ENCODE measurements at places on chromosomes 5 and 9.

GRCh38 chr5:104084896-104085295, 522.3 kb upstream of the NUDT12 start:
- no peak for DNase-seq

- no peak for DNase-seq
Observed at GRCh38 chr9:5274770-5275169, 29.7 kb downstream of the RLN2 start.

DNA sequence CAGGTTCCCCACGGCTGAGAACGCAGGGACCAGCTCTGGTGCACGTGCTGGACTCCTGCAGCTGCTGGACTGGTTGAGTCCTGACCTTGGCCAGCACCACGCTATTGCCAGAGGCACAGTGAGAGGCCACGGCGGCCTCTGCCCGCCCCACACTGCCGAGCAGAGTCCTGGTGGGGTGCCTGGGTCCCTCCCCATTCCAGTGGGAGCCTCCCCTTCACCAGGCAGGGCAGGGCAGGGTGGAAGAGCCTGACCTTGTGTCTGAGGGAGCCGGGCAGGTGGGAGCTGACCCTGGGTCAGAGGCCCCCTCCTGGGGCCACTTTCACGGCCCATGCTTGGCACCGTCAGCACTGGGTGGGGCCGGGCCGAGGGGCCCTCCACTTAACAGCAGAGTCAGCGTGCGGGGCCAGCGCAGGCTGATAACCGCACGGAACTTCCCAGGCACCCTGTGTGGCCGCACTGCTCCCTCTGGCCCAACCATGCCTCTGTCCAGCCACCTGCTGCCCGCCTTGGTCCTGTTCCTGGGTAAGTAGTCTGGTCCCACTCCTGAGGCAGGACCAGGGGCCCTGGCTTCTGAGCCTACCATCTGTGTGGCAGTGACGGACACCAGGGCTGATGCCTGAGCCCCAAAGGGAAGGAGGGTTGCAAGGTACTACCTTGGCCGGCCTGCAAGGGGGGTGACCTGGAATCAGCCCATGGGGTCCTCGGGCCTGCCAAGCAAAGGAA, at the start of gene MAMDC4:
MAMDC4 (plus strand) TSS at position 406 of the 723 bp plus-strand sequence; CDS start at position 477, 71 bp downstream.
- no peak for DNase-seq

- peak; percentile 28 for DNase-seq
Observed at GRCh38 chr9:7094052-7094451, 336.3 kb downstream of the KDM4C start.

GRCh38 chr9:17068671-17069070, 66.2 kb upstream of the CNTLN start:
- DNase-seq: no peak

DNA sequence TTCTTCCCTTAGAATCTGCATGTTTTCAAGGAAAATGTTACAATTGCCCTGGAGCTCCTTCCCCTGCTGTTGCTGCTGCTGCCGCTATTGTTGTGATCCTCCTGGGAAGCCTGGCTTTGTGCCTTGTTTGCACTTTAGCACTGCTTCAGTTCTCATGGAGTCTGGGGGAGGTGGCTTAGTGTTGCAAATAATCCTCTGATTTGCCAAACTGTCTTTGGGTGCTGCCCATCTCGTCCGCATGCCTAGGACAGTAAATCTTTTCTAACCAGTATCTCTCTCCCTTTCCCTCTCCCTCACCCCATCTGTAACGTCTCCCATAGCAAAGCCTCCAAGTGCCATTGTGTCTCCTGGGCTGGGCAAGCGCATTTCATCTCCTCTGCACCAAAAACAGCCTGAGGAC, 30.3 kb downstream of the FAM240B start:
- DNase-seq: no peak

DNA sequence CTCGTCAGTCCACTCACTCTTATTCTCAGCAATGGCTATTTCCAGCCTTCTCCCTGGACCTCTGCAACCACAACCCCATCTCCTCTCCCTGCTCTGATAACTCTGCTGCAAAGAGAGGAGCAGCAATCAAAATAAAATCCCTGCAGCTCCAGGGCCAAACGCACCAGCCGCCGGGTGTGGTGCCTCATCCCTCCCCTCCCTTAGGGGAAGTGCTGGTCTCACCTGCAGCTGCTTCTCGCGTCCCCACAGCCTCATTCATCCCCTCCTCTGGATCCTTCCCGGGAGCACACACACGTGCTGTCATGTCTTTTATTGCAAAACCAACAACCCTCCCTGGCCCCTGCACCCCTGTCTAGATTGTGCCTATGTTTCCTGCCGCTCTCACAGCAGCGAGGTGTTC, 77.8 kb downstream of the TENT4A start:
- DNase-seq: no peak

- DNase-seq: no peak
Observed at GRCh38 chr5:169250887-169251286, 50.1 kb downstream of the SLIT3 start.

GRCh38 chr9:92607773-92608172, 62.2 kb downstream of the IPPK start:
- DNase-seq: peak; percentile 57

DNA sequence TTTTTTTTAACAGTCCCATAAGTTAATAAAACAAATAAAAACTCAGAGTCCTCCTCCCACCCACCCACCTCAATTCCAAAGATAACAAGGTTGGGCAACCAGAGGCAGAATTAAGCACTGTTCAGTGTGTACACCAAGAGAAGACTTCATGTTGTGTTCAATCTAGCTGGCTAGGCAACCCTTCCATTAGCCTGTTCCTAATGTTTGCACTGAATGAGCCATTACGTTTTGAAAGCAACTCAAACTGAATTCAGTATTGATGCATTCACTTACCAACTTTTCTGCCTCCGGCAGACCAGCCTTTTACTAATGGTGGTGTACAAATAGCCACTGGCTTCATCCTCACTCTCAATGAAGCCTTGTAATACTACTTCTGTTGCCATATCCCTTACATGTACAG, 47.5 kb downstream of the PBX3 start:
- no peak for DNase-seq

DNA sequence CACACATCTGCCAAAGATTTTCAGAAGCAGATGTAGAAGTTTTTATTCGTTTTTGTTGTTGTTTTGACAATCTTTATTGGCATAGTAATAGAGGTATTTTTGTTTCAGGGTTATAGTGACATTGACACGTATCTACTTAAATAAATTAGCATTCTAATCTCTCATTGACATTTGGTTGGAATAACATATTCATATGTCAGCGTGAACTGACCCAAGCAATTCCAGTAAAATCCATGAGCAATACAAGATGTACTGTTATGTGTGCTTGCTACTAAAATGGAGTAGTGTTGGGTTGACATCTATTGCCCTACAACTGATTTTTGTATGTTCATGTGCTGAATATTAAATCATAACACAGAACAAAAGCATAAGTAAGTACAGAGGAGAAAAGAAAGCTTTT, 284.4 kb upstream of the SMC2 start:
- no peak for DNase-seq

DNA sequence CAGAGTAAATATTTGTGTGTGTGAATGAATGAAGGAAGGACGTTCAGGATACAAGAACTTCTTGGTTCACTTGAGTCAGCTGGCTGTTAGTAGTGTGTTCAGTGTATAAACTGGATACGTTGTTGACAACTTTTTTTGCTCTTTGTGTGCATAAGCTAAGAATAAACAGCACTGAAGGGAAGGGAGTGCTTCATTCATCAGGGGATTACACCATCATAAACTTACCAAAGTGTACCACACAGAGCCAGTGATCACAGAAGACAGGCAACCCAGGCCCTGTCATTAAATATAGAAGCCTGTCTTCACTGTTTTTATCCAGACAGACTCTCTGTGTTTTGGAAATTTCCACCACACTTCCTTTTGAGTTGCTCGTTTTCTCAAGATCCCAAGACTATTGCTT, 55.5 kb upstream of the MEF2C start:
- DNase-seq: no peak

DNA sequence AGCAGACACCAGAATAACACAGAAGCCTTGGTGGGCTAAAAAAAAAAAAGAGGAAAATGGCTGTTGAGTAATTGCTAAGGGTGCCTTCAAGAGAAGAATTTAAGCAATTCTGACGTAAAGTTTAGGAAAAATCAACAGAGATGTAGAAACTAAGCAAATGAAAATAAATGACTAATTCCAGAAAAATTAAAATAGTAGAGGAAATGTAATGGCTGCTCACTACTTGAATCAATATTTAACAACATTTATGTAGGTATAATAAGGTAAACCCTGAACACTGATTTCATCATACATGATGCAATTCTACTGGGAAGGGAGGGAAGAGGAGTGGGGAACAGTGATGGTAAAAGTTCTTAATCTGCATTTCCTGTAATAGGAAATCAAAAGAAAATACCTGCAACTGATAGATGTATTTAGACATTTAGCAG, 41.4 kb downstream of the PUM3 start:
- no peak for DNase-seq

- DNase-seq: no peak
Observed at GRCh38 chr5:135398160-135398854, 724 bp downstream of the MACROH2A1 start.

DNA sequence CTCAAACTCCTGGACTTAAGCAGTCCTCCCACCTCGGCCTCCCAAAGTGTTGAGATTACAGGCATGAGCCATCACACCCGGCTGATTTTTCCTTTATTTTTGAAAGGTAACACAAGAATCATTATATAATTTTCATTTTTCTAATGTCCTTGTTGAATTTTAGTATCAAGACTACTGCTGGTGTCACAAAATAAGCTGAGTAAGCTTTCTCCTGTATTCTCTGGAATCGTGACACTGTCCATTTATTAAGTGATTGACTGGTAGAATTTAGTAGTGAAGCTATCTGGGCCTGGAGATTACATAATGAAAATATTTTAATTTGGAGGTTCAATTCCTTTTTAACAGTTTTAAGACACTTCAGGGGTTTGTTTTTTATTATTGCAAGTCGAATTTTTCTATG, 9.5 kb downstream of the CDK20 start:
- DNase-seq: no peak

GRCh38 chr9:37727013-37727412, 26.6 kb upstream of the TRMT10B start:
- no peak for DNase-seq

DNA sequence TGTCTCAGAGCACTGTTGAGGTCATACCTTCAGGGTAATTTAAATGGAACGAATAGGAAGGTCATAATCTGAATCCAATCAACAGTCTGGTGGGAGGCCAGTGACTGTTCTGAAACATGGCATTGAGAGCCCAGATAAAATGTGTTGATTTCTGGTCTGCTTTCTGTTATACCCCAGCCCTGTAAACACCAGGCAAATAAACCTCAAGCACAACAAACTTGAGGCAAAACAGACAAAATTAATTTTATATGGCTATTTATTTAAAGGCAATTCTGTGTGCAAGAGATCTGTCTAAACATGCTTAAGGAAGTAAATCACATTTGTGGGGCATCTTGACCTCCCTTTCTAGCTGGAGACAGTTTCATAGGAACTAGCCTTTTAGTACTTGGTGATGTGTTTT, 140.9 kb upstream of the SPEF2 start:
- DNase-seq: peak; percentile 48

- peak; percentile 59 for DNase-seq
Observed at GRCh38 chr9:94713436-94714215, 12.9 kb upstream of the AOPEP start.

GRCh38 chr9:12461763-12462460, 231.3 kb upstream of the TYRP1 start:
- DNase-seq: no peak

DNA sequence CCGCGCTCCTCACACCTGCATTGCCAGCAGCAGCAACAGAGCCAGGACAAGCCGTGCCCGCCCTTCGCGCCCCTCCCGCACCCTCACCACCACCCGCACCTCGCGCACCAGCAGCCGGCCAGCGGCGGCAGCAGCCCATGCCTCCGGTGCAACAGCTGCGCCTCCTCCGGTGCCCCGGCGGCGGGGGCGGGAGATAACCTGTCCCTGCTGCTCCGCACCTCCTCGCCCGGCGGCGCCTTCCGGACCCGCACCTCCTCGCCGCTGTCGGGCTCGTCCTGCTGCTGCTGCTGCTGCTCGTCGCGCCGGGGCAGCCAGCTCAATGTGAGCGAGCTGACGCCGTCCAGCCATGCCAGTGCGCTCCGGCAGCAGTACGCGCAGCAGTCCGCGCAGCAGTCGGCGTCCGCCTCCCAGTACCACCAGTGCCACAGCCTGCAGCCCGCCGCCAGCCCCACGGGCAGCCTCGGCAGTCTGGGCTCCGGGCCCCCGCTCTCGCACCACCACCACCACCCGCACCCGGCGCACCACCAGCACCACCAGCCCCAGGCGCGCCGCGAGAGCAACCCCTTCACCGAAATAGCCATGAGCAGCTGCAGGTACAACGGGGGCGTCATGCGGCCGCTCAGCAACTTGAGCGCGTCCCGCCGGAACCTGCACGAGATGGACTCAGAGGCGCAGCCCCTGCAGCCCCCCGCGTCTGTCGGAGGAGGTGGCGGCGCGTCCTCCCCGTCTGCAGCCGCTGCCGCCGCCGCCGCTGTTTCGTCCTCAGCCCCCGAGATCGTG, 517 bp downstream of the KCNN2 start:
- no peak for DNase-seq

DNA sequence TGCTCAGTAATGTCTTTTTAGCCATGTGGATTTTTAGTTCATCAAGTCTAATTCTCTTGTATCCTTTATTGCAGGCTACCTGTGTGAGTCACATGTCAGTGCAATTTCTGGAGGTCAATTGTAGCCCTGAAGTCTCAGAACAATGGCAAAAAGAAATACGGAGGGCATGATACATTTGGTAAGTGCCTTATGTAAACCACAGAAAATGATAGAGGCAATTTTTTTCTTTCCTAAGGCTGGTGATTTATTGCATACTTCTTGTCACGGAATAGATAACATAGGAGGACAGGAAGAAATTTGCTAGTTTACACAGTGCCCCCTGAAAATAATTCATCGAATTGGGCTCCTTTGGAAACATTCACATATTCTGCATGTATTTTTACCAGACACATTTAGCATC, 235.9 kb downstream of the DMRTA1 start:
- no peak for DNase-seq

DNA sequence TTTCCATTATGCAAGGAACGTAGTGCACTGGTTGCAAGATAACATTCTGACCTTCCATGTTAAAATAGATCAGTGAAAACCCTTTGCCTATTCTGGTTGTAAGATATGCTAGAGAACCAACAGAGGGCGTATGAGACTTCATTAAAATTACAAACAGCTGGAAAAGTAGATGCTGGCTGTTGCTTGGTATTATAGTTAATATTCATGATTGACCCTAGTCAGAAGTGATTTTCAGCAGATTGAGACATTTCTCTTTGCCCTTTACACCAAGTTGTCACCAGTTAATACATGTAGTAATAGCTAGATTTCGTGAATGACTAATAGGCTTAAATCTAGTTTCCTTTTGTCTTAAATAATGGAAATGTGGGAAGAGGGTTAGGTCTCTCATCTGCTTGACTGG, 13.8 kb upstream of the FGF18 start:
- no peak for DNase-seq

GRCh38 chr5:127019928-127020327, 10.4 kb downstream of the MARCHF3 start:
- DNase-seq: no peak

- DNase-seq: peak; percentile 70
Observed at GRCh38 chr5:35313291-35313690, 83.0 kb upstream of the PRLR start.

GRCh38 chr5:68261569-68262065, 46.1 kb downstream of the PIK3R1 start:
- DNase-seq: no peak

- DNase-seq: no peak
Observed at GRCh38 chr5:61394078-61394704, 62.1 kb downstream of the ZSWIM6 start.

- DNase-seq: no peak
Observed at GRCh38 chr9:92292338-92293074, 991 bp downstream of the IARS1 start.

All from umbilical cord (tissue), 2 donors.